NCI-H460 (cell line): ENCODE measurements at places on chromosomes 6 and 20.

DNA sequence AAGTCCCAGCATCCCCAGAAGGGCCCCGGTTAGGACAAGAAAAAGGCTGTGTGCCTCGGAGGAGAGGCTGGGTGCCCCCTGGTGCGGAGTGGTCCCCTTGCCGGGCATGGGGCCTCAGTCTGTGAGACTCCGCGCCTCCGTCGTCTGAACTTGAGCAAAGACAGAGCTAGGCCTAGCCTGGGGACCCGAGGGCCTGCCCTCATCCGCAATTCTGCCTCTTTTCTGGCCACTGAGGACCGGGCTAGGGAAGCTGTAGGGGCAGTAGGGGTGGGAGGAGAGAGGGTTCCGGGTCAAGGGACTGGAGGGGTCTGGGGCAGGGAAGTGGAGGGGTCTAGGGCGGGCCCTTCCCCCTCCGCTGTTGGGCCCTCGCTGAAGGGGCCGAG, 550 bp upstream of the HSPA12B start:
- no peak for DNase-seq

DNA sequence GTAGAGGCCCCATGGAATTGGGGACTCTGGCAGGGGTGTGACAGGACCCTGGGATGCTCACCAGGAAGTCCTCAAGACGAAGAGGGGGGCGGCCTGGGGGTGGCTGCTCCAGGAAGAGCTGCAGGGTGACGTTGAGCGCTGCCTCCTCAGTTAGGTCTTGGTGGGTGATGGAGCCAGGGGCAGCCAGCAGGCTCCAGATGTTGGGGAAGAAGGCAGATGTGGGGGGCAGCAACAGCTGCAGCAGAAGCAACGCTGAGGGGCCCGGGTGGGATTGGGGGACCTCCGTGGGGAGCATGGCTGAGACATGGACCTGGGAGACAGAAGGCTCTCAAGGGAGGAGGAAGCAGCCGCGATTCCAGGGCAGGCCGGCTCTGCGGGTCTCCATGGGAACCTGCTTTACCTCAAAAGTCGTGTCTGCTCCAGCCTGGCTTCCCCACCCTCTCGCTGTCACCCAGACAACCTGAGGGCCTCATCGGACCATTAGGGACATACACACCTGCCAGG, 591 bp downstream of the VWA7 start:
- DNase-seq: no peak

GRCh38 chr20:25082498-25082873, 545 bp upstream of the VSX1 start:
- no peak for DNase-seq

- no peak for DNase-seq
Observed at GRCh38 chr6:35569011-35569461, 56.3 kb upstream of the TULP1 start.

- no peak for DNase-seq
Observed at GRCh38 chr6:125512621-125513020, 210.9 kb upstream of the HDDC2 start.

GRCh38 chr6:158211273-158212055, 43.3 kb downstream of the GTF2H5 start:
- DNase-seq: no peak

GRCh38 chr20:18801516-18801915, 12.1 kb upstream of the SCP2D1 start:
- DNase-seq: no peak

DNA sequence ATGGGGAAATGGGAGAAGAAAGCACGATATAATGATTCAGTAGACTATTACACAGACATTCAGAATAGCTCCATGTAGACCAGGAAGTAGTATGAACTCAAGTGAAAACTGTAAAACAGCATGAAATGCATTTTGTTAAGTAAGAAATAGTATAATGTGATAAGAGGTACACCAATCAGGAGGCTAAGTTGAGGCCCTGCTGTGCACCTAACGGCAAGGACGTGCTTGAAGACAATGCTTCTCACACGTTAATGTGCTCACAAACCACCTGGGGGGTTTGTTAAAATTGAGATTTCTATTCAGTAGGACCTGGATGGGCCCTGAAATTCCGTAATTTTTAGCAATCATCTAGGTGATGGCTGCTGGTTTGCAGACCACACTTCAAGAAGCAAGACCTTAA, 178.9 kb upstream of the SULF2 start:
- no peak for DNase-seq

GRCh38 chr6:41716516-41717391, 18.7 kb downstream of the TFEB start:
- no peak for DNase-seq
